Activated CD8-positive, alpha-beta T cell treated with anti-CD3 and anti-CD28 coated beads, Interleukin-2, amount 10 ng/mL, durations not matched to agents 7 days and 5 days (primary cell): ENCODE measurements at places on chromosomes 1 and 21. TPM values are rescaled to one million over a fixed set of nuclear protein-coding genes. Genes with fewer than 3 reads are reported as not detected.

Gene PTGER3
- total RNA-seq, result 3.4 TPM

Gene KPRP
- total RNA-seq, result not detected

Gene FGR
- 0.08 TPM for total RNA-seq

Gene C1orf74
- 2.6 TPM for total RNA-seq

Gene ASPM
- 87.5 TPM for total RNA-seq

Gene FMOD
- not detected for total RNA-seq

Gene BNIPL
- total RNA-seq, result 1.1 TPM

Gene TACSTD2
- total RNA-seq, result not detected

Gene SHISAL2A
- total RNA-seq, result 8.6 TPM

Gene NEXN
- total RNA-seq, result 3.3 TPM
